ENCODE measurements at places on chromosomes 12 and 14. TPM values are rescaled to one million over a fixed set of nuclear protein-coding genes. Genes with fewer than 3 reads are reported as not detected.

C12orf50 gene
- not detected for total RNA-seq

HSPA2 gene
- 3.4 TPM for total RNA-seq

GPR84 gene
- not detected for total RNA-seq

FOXN4 gene
- not detected for total RNA-seq

SDSL gene
- 4.8 TPM for total RNA-seq

PAH gene
- total RNA-seq, result not detected

KCNA1 gene
- total RNA-seq, result not detected

CCND2 gene
- total RNA-seq, result 158 TPM

C12orf60 gene
- total RNA-seq, result 2.7 TPM

TPPP2 gene
- total RNA-seq, result not detected

Data from tracheal epithelial cell (primary cell).